ENCODE measurements at places on chromosomes 1 and 21.

DNA sequence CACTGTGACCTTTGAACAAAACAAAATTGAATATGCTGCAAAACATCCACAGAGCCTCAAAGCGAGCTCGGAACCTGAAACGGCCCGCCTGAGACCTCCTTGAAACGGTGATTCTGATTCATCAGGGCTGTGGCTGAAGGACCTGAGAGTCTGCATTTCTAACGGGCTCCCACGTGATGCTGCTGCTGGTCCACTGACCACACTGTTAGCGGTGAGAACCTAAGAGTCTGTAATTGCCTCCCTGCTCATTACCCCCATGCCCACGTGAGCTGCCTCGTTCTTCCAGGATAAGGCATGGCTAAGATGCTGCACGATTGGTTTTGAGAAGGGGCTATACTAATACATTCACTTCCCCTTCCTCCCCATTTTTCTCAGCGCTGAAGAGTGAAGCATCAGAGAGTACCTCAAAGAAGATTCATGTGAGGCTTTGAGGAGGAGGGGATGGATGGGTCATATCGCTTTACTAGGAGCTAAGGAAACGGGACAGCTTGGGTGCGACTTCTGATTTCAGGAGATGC, 9.7 kb downstream of the TLR5 start:
- no peak for DNase-seq

DNA sequence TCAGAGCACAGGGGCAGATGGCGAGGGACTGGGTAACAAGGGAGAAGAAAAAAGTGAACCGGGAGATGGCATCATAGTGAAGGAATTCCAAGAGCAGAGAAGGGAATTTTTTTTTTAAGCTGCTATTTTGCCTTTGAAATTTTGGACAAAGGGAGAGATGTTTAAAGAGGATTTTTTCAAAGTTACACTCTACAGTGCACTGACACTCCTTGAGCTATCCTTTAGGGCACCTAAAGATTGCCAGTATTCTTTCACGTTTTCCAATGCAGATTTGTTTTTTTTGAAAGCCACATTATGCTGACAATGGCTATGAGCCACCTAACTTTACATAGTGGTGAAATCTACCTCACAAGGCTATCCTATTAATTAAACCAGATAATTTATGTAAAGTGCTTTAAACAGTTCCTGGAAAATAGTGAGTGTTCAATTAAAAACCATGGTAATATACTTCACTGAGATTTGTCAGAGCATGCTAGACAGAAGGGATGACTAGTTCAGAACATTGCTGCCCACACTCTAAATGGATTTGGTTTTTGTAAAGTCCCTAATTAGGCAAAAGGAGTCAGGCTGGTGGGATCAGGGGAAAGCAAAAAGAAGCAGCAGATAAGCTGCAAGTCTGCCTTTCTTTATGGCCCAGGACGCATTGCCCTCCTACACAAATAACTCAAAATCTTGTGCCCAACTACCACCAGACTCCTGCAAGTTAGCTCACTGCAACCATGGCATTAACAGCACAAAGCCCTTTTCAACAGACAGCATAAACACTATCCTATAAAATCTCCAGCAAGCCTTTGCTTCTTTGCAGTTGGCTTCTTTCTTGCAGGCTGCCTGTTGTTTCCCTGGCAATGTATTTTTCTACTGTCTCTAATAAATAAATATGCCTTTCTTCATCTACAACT, 53.9 kb downstream of the PRDX6 start:
- DNase-seq = peak; percentile 17

DNA sequence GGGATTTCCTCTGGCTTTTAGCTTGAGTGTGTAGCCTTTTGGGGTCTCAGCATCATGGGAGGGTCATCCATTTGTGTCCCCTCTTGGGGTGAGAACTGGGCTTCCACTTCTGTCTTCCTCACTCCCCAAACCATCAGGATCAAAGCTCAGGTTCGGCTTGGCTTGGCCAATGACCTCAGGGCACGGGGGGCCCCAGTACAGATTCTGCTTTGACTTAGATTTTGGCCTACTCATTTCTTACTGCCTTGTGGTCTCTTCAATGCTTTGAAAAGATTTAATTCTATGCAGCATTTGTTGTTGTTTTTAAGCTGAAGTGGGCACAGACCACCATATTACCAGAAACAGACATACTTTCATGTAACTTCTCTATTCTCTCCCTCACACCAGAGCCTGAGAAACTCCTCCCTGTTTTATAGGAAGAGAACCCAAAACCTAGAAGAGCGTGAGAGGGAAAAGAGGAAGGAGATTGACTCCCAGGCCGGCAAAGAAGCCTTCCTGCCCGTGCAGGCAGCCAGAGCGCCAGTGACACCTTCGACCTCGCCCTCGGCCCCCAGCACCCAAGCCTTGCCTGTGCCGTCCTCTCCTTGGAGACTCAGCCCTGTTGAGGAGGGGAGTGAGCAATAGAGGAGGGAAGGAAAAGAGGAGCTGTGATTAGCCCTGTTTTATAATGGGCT, 1.9 kb upstream of the S100A3 start:
- DNase-seq = no peak

DNA sequence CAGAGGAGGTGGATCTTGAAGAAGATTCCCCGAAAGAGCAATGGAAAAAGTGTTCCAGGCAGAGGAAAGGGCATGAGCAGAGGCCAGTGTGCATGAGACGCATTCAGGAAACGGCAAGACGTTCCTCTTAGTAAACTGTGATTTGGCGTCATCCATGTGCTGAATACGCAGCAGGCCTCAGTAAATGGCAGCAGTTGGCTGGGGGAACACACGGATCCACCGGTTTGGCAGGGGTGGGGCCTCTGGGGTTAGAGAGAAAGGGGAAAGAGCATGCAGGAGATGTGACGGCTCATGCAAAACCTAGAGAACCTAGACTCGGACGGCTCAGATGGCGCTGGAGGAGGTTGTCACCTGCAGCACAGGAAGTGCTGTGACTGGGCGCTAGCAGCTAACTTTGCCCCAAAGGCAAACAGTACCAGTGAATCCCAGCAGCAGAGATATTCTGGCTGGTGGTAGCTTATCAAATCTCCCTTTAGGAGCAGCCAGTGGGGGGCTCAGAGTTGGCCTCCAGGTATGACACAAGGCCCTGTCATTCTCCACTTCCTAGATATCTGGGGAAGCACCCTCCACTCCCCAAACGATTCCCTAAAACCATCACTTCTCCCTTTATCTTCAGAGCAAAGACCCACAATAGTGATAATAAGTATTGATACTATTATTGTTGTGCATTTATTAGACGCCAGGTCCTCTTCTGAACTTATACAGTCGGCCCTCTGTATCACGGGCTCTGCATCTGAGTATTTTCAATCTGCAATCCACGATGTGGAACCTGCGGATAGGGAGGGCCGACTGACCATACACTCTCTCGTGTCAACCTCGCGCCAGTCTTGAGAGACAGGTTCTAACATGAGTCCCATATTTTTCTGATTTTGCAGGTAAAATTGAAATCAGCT, 7.6 kb downstream of the LAPTM5 start:
- no peak for DNase-seq

- DNase-seq = no peak
Measured at GRCh38 chr1:12204140-12204539, 25.7 kb upstream of the VPS13D start.

GRCh38 chr1:226643177-226643576, 94.6 kb downstream of the STUM start:
- DNase-seq = no peak

DNA sequence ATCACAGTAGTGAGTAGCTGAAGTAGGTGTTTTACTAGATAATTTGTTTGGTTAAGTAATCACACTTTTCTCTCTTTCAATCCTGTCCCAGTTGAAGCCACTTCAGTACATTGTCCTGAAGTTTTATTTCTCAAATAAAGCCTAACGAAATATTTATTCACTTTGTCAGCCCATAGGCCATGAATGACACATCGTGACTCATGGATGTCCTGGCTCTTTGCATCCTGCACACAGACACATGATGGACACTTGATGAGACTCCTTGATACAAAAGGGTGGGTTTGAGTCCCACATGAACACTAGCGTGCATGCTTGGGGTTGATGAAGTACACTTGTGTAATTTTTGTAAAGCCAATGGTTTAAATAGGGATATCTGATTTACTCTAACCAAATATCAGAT, 22.7 kb upstream of the LAMC2 start:
- no peak for DNase-seq

DNA sequence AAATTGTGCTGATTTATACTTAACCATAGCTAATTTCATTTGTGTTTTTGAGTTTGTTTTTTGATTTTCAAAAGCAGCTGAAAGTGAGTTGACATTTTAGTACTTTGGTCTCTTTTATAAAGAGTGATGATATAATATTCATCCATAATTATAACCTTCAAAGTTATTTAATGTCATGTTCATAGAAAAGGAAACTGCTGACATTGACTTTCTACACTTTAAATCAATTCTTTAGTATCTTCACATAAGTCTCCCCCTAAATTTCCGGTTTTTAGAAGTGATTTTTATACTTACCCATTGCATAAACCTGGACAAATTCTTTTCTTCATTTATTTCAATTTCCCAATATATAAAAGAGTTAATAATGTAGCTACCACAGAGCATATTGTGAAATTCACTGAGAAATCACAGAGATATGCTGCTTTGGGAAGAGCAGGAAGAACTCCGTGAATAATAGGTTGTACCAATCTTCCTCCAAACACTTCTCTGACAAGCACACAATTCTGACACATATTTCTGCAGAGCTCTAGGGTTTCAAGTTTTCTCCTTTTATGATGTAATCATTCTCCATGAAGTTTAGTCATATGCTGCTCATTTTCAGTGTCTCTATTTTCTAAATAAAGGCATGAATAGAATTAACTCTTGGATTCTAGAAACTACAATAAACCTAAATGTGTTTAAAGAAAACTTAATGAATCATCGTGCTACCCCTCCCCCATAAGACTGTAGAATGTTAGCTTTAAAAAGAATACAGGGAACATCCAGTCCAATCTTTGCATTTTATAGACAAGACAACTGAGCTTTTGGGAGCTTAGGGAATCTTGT, 25.6 kb upstream of the CDC42BPA start:
- no peak for DNase-seq

- DNase-seq = no peak
Measured at GRCh38 chr1:16148329-16149092, 7.4 kb downstream of the EPHA2 start.

DNA sequence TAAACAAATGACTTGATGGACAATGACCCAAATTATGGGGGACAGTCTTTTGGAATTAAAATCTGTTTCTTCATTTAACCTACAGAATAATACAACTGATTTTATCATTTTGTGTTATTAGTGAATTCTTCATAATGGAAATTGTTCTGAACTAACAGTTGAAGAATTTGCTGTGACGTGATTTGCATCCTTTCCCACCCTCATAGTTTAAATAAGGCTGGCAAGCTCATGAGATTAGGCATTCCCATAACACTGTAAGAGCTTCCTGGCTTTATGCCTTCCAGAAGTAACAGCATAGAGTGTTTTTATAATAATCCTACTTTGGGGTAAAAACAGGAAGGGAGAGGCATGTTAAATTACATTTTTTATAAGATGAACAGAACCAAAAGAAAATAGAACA, 95.7 kb downstream of the ATP6V1G3 start:
- no peak for DNase-seq

GRCh38 chr1:230832476-230832875, 35.8 kb downstream of the C1orf198 start:
- DNase-seq = no peak

- DNase-seq = no peak
Measured at GRCh38 chr1:112694363-112694929, 12.5 kb downstream of the RHOC start.

DNA sequence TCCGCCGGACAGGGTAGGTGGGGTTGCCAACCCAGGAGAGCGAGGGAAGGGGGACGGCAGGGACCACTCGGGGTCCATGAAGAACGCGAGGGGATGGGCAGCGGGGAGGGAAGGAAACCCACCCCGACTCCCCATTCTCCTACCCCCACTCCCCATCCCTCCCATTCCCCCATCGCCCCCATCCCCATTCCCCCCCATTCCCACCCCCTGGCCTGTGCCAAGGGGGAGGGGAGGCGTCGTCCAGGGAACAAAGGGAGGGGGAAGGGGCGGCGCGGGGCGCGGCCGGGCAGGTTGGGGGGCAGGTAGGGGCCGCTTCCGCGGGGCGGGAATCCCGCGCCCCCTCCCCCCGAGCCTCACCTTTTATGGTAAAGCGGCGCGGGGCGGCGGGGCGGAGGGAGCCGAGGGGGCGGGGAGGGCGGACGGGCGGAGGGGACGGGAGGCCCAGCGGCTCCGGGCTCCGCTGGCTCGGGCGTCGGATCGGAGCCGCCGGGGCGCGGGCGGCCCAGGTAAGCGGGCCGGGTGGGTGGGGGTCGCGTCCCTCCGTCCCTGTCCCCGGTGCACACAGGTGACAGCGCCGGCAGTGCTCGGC, at the start of gene FBLIM1:
Gene FBLIM1, plus strand, starts transcription at position 453 of the 589 bp plus-strand sequence. CDS start 6,189 bp downstream, outside the sequence.
- DNase-seq = peak; percentile 88

GRCh38 chr1:56453016-56453415, 126.3 kb downstream of the PLPP3 start:
- DNase-seq = no peak

DNA sequence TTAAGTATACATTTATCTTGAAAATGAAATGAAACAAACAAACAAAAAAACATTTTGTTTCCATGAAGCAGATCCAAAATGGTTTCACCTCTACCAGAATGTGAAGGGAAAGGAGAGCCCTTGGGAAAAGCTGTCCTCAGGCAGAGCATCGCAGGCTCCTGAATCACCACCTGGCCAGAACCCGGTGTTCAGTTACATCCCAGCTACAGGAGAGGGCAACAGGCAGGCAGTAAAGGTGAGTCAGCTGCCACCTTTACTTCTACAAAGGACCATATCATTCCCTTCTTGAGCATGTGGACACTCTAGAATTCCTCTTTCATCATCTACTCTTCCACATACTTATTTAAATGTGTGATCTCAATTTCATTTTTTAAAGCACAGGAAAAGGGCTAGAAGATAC, 151.2 kb downstream of the PIGK start:
- peak; percentile 65 for DNase-seq

All from GM23338 (cell line).